ENCODE measurements at places on chromosomes 12 and 14.

DNA sequence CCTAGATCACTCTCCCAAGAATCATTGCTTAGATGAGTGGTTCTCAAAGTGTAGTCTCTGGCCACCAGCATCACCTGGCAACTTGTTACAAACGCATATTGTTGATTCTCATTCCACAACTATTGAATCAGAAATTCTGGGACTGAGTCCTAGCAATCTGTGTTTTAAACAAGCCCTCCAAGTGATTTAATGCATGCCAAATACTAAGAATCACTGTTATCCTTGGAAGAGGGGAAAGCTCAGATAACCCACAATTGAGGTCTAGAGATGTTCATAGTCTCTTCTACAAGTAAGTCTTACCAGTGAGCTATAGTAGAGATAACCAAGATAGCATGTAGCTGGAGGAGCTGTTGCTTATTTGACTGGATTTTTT lies 666.6 kb downstream of the DIO2 start:
- no peak for DNase-seq

- DNase-seq = no peak
Measured at GRCh38 chr12:121444842-121445202, 44.9 kb downstream of the RNF34 start.

DNA sequence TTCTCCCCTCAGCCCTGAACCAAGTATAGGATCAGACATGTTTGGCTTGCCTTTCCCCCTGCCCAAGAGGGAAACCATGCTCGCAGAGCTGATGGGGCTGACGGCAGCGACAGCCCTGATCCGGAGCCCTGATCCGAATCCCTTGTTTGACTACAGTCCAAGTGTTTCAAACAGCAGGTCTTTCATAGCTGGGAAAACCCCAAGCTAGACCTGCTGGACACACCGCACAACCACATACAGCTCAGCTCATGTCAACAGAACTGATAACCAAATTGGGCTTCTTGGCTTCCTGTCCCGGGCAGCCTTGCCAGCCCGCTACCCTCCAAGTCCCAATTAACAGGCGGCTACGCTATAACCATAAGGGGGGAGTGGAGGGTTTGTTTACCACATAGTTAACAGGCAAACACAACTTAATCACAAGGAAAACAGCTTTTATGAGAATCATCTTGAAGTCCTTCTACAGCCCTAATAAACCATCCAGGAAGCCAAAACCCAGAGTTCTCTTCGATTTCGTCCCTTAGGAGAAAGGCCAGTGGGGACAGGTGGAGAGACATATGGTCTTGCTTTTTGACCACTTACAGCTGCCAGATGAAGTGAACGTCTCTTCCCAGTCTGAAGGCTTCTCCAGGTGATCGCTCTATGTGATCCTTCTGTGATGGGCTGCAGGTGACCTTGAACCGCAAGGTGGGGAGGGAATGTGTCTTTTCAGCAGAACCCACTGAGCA lies 64.5 kb upstream of the MANSC4 start:
- no peak for DNase-seq

- DNase-seq = no peak
Measured at GRCh38 chr14:74886001-74886400, 4.3 kb downstream of the DLST start.

DNA sequence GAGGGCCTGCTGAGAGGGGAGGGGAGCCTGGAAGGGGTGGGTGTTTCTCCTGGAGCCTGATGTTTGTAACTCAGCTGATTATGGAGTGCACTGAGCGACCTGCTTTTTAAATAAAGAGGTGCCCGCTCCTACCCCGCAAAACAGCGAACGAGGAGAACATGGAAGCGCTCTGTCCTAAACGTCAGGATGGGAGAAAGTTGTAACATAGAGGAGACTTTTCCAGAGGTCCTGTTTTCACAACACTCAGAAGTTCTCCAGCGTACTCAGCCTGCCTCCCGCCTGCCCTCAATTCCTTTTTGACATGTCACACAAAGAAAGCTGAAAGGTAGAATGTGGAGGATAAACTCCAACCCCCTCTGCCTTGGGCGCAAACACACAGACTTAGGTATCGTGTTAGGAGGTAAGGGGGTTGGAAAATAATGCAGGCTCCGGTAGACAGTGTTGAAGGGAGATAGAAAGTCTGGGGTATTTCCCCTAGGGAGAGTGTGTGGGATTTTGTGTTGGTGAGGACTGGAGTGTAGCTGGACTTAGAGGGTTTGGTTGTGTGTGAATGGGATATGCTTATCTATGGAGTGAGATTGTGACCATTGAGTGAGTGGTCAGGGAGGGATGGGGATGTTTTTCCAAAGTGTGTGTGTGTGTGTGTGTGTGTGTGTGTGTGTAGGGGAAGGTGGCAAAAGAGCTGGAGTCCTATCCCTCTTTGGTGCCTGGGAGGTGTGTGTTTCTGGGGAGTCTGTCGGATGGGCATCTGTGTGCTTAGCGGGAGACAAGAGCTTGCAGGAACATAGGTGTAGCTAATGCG lies 2.1 kb downstream of the NTF3 start:
- DNase-seq = no peak

DNA sequence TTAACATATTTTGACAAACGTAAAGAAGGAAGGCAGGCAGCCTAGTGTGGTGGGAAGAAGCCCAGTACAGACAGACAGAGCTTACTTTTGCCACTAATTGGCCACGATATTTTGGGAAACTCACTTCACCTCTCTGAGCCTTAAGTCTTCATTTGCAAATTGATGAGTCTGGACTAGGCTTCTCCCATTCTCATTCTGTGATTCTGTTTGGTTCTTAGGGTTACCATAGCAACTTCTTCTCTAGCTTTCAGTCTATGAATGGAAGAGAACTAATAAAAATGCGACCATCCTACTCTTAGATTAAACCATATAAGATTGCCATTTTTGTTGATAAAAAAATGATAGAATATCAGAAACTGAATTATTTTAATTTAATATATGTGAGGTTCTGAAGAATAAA lies 210.5 kb downstream of the SNAPC1 start:
- DNase-seq = no peak

- no peak for DNase-seq
Measured at GRCh38 chr12:76236640-76237039, 111.6 kb downstream of the BBS10 start.

GRCh38 chr14:22509751-22510300 lies 79.2 kb downstream of the DAD1 start:
- no peak for DNase-seq

- DNase-seq = peak; percentile 5
Measured at GRCh38 chr12:24719293-24719721, 229.6 kb downstream of the BCAT1 start.

DNA sequence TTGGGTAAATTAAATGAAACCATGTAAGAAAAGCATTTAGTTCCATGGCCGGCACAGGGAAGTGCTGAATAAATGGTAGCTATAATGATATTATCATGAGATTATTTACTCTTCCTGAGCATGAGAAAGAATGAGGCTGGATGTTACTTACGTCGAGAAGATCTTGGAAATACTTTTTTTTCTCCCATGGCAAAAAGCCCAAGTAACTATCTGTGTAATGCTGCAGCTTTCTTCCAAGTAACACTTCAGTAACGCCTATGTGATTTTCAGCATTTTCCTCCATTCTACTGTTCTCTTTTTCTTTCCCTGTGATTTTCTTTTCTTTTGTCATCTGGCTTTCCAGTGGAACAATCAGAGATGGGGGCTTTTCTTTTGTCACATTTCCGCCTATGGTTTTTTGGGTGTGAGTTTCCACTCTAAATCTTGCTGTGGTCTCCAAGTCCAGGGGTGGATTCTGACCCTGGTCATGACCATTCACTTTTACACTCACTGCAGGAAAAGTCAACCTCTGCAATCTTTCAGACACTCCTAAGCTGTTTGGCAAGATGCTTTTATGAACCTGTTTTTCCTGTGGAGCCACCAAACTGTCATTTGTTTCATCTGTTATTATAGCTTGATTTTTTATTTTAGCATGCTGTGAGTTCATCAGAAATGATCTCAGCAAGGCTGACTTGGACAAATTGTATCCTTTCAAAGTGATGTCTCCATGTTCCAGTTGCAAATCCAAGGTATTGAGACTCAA lies 25.0 kb upstream of the SYCP3 start:
- no peak for DNase-seq

DNA sequence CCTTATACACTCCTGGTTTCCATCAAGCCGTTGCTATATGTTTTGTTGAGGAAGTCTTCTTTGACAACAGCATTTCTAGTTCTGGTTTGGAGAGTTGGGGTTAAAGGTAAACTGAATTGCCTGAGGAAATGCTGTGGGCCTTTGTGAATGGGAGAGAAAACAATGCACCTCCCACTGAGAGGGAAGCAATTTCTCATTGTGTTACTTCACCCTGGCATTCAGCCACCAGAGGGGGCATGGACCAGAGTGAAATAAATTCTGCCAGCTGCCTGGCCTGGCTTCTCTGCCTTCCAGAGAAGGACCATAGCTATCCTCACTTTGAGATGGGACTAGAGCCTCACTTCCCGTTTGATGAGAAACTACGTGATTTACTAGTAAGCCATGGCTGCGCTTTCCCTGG lies 475.3 kb downstream of the EGLN3 start:
- DNase-seq = no peak

- no peak for DNase-seq
Measured at GRCh38 chr12:130179621-130180020, 17.4 kb downstream of the FZD10 start.

Measured in stimulated activated CD4-positive, alpha-beta T cell treated with anti-CD3 and anti-CD28 coated beads, Interleukin-4, amount 100 ng/mL, for 4 hours (primary cell).